ENCODE measurements at places on chromosomes 4 and X.

DNA sequence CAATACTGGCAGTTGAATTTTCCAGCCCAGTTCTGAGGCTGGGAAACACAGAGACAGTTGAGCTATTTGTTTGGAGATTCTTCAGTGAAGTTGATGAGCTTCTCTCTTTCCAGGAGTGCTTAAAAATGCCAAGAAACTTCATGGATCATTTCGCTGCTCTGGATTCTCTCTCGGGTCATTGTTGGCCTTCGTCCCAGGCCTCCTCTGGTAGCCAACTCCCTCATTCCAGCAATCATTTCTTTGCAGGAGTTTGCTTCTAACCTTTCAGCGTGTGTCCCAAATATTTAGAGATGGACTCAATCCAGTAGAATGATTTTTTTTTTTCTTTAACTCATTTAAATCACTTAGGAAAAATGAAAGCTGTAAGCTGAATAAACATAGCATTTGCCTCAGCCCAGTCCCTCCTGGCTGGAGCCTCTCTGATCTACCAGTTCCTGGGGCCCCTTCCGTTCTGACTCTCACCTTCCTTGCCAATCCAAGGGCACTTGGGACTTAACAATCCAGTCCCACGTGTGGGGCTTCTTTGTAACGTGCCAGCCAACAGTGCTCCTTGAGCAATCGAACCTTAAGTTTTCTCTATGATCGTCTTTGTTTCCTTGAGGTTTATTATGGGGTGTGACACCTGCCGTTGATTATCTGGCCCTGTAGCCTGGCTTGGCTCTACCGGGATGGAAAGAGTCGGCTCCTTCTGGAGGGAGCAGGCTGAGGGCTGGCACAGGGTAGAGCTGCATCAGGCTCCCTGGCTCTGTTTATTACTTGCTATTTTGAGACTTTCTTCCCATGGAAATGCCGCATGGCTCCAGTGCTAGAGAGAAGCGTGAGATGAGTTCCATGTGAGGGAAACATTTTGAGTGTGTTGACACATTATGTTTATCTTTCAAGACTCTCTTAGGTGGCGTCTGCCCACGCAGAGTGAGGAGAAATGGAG is 80.4 kb upstream of the GPC4 start:
- DNase-seq: no peak

GRCh38 chrX:50770702-50771101 is 43.3 kb downstream of the SHROOM4 start:
- DNase-seq: no peak

DNA sequence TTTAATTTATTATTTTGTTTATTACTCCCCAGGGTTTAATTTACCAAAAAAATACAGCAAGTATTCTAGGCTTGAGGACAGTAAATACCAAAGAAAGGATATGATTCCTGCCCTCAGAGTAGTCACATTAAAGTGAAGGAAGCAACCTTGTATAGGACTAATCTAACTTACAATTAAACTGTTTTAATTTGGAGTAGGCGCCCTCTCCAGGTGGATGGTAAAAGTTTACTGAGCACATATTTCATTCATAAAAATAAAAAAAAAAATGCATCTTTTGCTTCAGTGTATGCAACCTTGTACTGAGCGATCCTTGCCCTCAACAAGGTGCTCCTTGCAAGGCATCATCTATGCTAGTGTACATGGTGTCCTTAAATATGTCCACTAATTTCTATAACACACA is 72.0 kb upstream of the MAGEB16 start:
- no peak for DNase-seq

DNA sequence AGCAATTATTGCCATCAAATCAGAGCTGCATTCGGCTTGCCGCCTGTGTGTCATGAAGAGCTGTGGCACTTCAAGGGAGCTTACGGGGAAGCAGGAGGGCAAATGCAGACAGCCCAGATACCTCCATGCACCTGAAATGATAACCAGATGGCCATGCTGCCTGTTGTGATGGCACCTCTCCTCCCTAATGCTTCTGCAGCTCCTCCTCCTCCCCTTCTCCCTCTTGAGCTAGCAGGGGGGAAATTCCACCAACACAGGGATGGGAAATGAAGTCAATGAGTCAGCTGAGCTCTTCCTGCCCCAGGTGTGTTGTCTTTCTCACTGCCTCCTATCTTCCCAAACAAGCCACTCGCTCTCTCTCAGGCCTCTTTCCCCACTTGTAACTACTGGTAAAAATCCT is 565.0 kb downstream of the BCOR start:
- no peak for DNase-seq

- DNase-seq: no peak
Measured at GRCh38 chrX:24777660-24778059, 83.9 kb downstream of the POLA1 start.

DNA sequence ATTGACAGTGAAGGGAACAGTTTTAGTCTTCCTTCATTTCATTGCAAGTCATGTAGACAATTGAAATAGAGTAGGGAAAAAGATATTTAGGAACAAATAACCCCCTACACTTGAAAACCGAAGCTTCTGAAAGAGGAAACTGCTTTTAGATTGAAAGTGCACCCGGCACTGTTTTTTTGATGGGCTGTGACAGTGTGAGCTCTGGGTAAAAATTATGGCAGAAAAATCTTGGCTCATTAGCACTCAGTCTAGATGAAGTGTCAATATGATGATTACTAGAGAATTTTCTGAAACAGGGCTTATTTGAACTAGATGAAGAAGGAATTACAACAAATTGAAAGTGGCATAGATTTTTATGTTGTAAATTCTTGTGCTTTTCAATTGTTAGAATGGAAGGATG is 1132.4 kb downstream of the RAPGEF2 start:
- DNase-seq: no peak

DNA sequence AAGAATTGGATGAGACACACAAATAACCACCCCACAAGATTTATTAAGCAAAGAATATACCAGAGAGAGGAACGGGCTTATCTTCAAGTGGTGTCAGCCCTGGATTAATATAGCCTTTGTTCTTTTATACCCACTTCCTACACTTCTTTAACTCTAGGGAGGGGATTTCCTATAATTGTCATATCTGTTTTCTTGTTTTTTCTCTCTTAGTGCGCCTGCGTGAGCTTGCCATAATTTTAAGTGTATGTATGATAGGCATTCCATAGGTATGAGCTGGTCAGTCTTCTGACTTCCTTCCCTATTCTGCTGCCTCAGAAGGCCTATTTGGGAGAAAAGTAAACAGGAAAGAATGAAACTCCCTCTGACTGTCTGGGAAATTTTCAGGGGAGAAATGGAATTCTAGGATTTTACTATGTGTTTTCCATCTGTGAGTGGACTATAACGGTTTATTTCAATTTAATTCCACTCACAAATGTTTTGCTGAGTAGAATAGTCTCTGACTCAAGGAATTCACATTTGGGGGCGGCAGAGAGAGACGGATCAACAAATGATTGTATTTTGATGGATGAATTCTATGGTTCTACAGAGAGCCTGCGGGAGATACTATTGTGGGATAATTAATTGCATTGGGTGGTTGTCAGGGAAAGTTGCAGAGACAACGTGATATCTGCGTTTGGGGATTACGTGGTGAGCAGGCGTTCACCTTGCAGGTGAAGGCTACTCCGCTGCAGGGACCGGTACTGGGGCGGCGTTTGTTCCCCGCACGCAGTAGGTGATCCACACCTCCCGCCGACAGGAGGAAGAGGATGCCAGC is 626 bp upstream of the CEP135 start:
- DNase-seq: peak; percentile 33

DNA sequence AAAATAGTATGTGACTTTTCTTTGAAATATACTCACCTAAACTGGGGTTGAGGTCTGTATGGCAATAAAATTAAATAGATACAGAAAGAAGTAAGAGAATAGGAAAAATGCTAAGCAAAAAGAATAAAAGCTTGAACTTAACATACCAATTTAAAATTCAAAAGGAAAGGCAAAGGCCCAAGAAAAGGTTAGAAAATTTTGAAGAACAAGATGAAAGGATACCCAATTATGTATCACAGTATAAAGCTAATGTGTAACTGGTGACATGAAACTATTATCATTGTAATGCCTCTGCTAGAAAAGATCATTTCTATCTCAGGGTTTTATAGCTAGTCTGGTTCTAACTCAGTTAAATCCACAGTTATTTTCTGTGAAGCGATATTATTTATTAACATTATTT is 99.1 kb downstream of the PDLIM5 start:
- no peak for DNase-seq

DNA sequence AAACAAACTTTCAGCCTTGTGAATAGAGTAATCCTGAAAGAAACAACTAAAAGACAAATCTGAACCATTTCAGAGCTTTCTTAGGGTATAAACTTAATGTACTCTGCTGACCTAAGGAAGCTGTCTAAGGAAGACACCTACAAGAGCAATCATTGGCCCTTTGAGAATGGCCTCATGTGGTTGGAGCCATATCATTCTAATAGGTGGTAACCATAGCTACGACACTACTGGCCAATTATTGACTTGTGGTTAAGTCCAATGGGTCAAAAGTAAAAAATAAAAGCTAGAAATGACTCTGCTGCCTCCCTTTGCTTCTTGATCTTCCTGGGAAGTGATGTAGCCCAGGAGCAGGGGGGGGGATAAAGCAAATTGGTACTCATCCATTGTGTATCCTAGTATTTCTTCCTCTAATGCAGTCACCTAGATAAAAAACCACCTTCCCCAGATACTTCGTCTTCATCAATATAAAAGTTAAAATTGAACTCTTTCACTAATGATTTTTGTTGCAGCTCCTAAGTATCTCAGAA is 547.0 kb downstream of the ARAP2 start:
- no peak for DNase-seq

- DNase-seq: no peak
Measured at GRCh38 chrX:109839694-109840567, 106.9 kb upstream of the ACSL4 start.

DNA sequence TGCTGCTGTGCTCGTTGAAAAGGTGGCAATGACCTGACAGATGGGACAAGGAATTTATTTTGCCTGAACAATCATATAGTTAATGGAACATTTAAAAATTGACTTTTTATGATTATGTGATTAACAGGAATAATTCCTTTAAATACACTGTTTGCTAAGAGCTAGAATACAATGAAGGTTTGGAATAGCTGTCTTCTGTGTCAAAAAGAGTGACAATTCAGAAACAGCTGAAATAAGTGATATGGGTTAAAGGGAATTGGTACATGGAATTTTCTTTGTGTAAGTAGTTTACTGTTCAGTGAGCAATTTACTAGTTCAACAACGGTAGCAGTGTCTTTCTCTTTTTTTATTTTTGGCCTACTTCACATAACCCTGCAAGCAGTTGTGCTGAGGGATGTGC is 1083.5 kb upstream of the GRID2 start:
- no peak for DNase-seq

- no peak for DNase-seq
Measured at GRCh38 chr4:1246901-1247863, 1.7 kb downstream of the CTBP1 start.

DNA sequence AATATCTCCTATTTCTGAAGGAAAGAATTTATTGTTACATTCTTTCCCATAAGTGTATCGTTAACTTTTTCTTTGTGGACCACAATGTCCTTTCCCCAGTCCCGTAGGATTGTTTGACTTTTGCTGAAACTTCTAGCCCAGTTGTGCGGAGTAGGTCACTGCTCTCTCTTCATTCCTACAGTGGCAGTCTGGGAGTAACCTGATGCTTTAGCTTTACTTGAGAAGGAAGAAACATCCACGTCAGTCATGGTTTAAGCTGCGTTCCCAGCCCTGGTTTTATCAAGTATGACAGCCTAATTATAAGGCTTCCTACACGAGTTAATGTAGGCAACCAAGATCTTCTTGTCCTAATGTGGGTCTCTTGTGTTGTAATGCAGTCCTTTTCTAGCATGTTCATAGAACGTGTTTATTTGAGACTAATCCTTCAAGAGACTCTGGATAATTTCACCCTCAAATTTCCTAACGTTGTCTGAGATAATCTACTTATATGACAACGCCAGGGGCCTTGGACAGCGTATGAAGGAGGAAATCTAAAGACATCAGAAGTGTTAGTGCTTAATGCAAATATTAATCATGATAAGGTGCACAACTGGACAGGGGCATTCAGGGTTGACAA is 40.8 kb upstream of the GRPR start:
- DNase-seq: no peak

GRCh38 chr4:71417150-71417549 is 78.3 kb downstream of the SLC4A4 start:
- DNase-seq: no peak

DNA sequence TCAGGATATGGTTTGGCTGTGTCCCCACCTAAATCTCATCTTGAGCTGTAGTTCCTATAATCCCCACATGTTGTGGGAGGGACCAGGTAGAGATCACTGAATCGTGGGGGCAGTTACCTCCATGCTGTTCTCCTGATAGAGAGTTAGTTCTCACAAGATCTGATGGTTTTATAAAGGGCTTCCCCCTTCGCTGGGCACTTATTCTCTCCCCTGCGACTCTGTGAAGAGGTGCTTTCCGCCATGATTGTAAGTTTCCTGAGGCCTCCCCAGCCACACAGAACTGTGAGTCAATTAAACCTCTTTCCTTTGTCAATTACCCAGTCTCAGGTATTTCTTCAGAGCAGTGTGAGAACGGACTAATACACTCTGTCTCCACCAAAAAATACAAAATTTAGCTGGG is 291.9 kb downstream of the BCOR start:
- no peak for DNase-seq

- DNase-seq: no peak
Measured at GRCh38 chr4:24800325-24800895, 5.0 kb downstream of the SOD3 start.

- no peak for DNase-seq
Measured at GRCh38 chrX:27132862-27133261, 330.3 kb downstream of the PPP4R3C start.

DNA sequence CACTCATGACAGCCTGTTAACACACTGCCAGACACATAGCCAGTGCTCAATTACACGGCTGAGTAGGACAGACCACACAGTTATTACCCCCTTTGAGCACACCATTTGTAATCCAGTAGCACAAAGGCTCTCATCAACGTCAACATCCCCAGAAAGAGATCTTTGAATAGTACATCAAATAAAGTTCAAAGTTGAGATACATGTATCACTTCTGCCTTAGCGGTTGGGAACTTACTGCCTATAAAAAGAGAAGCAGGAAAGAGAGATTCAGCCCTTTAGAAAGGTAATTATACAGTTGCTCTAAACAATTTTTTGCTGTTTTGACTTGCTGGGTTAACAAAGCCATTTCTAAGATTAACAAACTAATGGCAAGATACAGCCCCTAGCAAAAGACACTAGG is 16.2 kb downstream of the ANXA5 start:
- DNase-seq: no peak

DNA sequence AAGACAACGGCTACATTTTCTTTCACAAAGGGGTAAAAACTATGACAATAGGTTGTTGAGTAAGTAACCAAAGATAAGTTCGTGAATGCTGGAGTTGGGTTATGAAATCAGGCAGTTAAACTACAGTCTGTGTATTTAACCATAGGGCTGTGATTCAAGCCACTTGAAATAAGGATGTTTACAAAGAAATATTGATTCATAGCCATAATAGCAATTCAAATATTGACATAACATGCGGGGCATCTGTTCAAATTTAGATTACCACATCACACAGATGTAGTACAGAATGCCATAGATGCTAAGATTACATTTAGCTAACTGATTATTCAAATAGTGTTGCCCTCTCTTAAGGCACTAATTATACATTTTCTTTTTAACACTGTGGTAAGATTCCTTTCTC is 364.1 kb downstream of the FSTL5 start:
- no peak for DNase-seq

Measured in T-helper 9 cell (primary cell).